ENCODE measurements at places on chromosomes 7 and 10.

- DNase-seq, result no peak
Measured at GRCh38 chr10:49499305-49499851, 39.5 kb downstream of the ERCC6 start.

DNA sequence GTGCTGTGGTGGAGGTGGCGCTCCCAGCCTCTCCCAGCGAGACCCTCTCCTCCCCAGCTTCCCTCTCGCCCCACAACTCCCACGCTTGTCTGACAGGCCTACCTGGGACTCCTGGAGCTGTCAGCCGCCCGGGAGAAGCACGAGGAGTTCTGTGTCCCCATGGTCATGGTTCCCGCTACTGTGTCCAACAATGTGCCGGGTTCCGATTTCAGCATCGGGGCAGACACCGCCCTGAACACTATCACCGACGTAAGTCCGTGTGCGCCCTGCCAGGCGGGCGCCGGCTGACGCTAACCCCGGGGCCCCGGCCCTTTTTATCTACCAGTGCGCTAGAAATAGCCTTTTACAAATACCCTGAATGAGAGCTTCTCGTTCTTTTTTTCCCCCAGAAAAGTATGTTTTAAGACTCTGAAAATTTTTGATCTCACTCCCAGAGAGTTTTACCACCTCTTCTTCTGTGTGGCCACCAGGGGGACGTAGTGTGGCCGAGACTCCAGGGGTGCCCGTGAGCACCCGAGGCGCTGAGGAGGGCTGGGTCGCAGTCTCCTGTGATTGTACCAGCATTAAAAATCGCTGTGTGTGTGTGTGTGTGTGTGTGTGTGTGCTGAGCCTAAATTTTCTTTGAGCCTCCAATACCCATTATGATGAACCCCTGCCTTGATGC lies 52.6 kb downstream of the PFKP start:
- DNase-seq, result no peak

- no peak for DNase-seq
Measured at GRCh38 chr7:116024826-116025809, 5.4 kb downstream of the TFEC start.

- no peak for DNase-seq
Measured at GRCh38 chr10:21092683-21093524, 195.8 kb upstream of the NEBL start.

Data from activated gamma-delta T cell treated with Interleukin-2 at 50 U/mL for 16 hours (primary cell).